Lung (tissue), 17 donors: ENCODE measurements at places on chromosomes 4 and X.

- DNase-seq = no peak
Measured at GRCh38 chr4:5237086-5237660, 185.9 kb downstream of the STK32B start.

GRCh38 chrX:140090800-140091124, 125.4 kb upstream of the CXorf66 start:
- DNase-seq = no peak

- no peak for DNase-seq
Measured at GRCh38 chrX:2610246-2611170, 80.6 kb upstream of the CD99 start.

DNA sequence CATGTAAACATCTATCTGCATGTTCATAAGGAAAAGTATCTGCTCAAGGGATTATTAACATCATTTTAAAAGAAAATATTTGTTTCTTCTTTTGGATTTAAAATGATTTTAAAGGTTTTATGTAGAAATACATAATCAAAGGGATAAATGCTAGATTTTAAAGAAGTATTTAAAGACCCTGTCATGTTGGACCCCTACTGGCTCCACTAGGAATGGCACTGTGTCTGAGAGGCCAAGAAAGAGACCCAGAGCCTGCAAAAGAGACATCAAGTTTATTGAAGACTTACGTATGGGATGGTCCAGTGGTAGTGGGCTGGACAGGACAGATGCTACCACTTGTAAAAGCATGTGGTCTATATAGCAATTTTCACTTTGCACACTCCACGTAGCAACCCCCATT, 78.7 kb upstream of the PCDH18 start:
- DNase-seq = no peak

- DNase-seq = no peak
Measured at GRCh38 chr4:18250564-18250963, 229.0 kb upstream of the LCORL start.

- no peak for DNase-seq
Measured at GRCh38 chr4:156330436-156331031, 376.9 kb upstream of the CTSO start.

- DNase-seq = no peak
Measured at GRCh38 chr4:172845281-172845680, 323.3 kb upstream of the GALNT7 start.

DNA sequence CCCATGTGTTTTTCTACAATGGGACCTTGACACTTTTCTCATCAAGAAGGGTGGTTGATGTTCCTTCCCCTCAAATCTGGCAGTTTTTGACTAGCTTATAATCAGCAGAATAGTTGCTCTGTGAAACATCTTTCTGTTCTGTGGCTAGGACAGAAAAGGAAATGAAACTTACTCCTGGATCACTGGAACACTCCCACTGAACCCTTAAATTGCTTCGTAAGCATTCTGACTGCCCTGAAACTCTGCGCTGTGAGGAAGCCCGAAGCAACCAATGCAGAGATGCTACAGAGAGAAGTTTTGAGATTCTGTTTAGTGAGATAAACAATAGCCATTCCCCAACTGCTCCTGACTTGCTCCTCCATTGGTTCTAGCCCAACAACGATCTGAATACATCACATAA, 602.2 kb downstream of the CENPC start:
- DNase-seq = peak; percentile 14

- DNase-seq = peak; percentile 37
Measured at GRCh38 chrX:107729558-107730297, 45.9 kb downstream of the TSC22D3 start.

DNA sequence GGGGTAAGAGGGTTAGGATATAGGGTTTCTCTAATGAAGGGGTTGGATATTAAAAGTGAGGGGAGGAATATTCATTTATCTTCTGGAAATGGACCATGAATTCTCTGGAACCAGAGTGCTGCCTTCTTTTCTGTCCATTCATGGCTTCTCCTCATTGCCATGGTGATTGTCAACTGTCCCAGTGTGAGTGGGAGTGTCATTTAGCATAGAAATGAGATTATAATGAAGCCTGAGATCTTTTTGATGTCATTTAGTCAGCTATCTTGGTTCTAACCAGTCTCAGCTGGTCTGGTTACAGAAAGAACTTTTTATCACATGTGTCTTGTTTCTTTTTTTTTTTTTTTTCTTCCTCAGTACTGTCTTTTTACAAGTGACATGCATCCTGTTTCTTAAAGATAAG, 497.3 kb upstream of the PITX2 start:
- DNase-seq = no peak

- no peak for DNase-seq
Measured at GRCh38 chrX:11437642-11438379, 144.6 kb downstream of the AMELX start.

- DNase-seq = peak; percentile 59
Measured at GRCh38 chrX:39504850-39505259, 592.9 kb downstream of the BCOR start.

- no peak for DNase-seq
Measured at GRCh38 chr4:5969777-5970176, 48.5 kb downstream of the C4orf50 start.

DNA sequence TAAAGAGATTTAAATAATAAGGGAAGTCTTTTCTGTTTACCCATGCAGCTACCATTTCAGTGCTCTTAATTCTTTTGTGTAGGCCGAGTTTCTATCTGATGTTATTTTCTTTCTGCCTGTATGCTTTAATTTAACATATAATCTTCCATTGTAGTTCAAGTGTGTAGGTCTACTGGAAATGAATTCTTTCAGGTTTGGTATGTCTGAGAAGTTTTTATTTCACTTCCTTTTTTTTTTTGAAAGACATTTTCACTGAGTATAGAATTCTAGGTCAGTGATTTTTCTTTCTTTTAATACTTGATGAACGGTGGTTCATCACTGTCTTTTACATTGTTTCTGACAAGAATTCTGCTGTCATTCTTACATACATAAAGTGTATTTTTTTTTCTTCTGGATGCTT, 42.1 kb downstream of the VAMP7 start:
- no peak for DNase-seq

GRCh38 chrX:14832586-14832985, 40.3 kb downstream of the FANCB start:
- DNase-seq = no peak

DNA sequence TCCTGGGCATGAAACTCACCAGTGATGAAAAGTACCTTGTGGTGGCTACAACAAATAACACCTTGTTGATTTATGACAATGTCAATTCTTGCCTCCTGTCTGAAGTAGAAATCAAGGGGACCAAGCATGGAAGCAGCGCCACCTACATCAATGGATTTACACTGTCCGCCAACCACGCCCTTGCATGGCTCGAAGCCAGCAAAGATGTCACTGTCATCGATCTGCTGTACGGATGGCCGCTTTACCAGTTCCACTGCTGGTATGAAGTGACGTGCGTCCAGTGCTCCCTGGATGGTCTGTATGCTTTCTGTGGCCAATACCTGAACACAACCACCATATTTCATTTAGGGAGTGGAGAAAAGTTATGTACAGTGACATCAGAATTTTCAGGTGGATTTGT, 200.5 kb downstream of the NWD2 start:
- DNase-seq = no peak
